ENCODE measurements at places on chromosomes 16 and 17.

DNA sequence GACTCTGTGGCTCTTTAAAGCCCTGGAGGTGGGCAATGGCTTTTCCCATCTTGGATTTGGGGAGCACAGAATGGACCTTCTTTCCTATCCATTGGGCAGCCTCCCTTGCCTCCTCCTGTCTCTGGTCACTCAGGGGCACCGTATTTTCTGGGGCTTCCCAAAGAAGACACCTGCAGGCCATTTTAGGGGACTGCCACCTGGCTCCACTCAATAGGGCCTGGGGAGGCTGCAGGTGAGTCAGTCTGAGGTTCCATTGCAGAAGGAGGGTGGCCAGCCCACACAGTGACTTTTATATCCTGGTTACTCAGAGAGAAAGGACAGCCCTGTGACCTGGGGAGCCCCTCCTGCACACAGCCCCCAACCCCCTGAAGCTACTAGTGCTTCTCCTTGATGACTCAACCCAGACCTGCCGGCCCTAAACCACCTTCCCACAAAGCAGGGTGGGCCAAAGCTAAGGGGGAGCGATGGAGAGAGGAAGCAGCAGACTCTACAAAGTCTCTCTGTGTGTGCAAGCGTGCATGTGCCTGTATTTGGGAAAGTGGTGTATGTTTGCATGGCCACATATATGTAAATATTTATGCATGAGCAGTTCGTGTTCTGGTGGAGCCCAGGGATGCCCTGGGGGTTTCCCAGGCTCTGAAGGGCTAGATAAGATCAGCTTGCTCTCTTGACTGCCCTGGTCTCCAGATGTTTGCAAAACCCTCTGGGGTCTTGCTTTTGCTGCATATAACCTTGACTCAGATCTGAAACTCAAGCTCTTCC is 5.0 kb downstream of the CX3CL1 start:
- DNase-seq = no peak

GRCh38 chr16:87017371-87018012 is 299.7 kb downstream of the C16orf95 start:
- DNase-seq = no peak

DNA sequence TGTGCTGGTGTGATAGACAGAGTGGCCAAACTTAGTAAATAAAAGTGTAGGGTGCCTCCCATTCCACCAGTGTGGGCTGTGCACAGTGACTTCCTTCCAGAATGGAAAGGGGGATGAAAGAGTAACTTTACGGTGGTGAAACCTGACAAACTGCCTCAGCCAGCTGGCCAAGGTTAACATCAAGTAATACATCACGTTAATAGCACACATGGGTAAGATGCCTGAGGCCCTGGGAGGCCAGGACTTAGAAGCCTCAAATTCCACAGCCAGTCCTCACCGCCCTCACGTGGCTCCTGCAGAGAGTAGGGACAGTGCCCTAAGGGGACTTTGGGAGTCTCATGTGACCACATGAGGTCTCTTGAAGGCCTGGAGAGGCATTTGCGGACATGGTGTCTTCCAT is 14.1 kb downstream of the RMI2 start:
- DNase-seq = no peak

DNA sequence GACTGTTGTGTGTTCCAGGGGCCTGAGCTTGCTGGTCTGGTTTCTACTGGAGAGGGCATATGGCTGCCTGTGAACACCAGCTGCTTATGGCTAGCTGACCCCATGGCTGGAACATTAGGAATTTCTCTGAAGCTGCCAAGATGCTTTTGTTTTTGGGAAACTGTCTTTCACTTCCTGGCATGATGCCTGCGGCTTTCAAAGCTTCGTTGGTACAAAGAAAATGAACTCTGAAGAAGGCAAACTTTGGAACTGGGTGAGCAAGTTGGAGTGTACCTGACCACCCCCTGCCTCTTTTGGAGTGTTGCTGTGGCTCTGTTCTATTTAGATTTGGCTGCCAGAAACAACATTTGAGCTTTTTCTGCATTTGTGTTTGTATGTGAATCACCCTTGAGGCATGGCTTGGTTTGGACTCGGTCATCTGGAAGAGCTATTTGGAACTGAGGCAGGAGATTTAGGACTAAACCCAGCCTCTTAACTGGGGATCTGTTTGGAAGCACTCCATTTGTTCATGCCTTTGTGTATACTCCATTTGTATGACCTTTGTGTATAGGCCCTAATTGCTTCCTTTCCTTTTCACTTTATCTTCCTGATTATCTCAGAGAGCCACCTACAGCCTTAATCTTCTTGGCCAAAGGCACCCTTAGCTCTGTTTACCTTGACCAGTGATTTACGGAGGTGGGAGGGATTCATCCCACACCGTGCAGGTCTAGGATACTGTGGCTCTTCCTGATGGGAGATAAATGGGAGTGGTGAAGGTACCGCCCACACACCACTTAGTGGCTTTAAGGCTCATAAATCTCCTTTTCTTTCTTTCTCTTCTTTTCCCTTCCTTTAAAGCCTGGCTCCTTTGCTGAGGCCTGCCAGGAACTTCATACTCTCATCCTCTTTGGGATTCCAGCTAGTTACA is 7.3 kb upstream of the CPHXL start:
- DNase-seq = no peak

GRCh38 chr17:5464717-5465507 is 3.9 kb downstream of the DHX33 start:
- no peak for DNase-seq
